HFF-Myc (cell line): ENCODE measurements at places on chromosomes 3 and 15.

DNA sequence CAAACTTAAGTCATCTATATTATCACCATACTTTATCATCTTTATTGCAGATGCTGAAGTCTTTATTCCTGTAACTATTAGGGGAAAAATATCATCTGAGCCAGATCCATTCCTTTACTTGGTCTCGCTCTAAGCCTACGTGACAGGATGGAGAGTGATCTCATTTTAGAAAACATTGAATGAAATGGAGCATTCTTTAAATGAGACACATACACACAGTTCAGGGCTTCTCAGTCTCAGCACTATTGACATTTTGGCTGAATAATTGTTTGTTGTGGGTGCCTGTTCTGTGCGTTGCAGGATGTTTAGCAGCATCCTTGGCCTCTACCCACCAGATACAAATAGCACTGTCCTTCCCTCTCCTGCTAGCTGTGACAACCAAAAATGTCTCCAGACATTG, 36.2 kb upstream of the PROK2 start:
- no peak for DNase-seq

DNA sequence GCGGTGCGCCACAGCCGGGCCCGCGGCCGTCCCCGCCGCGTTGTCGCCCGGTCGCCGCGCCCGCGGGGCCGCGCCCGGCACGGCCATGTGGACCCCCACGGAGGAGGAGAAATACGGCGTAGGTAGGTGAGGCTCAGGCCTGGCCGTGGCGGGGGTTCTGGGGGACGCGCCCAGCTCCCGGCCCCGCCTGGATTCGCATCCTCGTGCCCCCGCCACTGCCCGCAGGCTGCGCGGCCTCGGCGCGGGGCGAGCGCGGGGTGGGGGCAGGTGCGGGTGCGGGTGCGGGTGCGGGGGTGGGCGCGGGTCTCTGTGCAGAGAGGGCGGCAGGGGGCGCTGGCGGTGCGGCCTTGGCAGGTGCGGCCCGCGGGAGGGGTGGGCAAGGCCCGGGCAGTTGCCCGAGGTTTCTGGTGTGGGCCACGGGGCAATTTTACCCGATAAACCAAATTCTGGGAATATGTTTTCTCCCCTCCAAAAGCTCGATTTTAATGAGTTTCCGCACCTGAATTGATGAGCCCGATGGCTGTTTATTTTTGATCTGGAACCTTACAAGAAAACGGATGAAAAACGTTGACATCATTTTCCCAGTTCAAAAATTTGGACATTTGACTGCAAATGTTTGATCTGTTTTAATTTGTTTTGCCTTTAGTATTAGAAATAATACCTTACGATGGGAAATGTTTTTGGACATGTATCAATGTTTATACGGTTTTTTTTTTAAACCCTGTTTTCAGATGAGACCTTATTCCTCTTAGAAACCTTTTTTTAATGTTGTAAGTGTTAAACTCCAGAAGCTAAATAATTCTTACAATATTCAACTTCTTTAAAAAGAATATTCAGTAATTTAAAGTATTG, 678 bp downstream of the DOCK3 start:
- no peak for DNase-seq

DNA sequence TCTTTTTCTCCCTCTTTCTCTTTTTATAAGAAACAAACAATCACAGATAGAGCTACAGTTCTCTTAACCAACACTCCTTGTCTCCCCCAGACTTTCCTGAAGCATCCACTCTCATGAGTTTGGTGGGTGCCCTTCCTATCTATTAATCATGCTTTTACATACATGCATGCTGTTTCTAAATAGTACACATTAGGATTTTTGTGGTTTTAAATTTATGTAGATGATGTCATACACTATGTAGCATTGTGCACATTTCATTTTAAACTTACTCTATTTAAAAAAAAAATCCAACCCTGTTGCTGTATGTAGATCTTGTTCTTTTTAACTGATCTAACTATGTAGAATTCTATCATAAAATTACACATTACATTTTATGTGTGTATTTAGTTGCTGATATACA, 104.3 kb upstream of the MRPS22 start:
- no peak for DNase-seq

- DNase-seq: no peak
Observed at GRCh38 chr3:77707281-77707680, 667.4 kb downstream of the ROBO2 start.

DNA sequence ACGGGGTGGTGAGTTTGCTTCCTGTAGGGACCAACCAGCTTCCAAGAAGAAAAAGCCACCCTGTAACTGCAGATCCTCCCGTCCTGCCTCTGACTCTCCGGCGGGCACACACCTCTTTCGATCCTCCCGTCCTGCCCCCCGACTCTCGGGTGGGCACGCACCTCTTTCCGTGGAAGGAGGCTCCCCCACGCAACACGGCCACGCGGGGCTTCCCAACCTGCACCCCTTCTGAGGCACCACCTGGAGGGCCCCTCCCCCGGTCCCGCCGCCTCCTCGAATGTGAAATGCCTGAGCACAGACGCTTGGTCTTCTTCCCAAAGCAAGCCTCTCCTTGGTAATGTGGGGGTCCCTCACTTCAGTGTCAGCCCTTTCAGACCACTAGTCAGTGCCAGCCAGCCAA, 7.3 kb downstream of the ADAMTS17 start:
- no peak for DNase-seq

DNA sequence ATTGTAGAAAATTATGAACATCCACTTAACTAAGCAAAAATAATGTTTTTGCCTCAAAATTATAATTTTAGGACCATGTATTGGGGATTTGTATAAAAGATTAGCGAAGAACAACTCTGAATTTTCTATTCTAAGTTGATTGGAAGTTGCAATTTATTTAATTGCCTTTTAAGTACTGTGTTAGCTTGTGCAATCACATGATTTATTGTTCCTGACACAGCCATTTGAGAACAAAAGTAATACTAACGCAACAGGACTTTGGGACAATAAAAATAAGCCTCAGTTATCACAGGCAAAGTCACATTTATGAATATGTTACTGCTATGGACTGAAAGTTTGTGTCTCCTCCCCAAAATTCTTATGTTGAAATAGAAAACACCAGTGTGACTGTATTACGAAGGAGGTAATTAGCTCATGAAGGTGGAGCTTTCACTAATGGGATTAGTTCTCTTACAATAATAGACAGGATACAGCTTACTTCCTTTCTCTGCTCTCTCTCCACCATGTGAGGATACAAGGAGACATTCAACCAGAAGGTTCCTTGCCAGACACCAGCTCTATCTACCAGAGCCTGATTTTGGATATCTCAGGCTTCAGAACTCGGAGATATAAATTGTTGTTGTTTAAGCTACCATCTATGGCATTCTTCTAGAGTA, 745.9 kb downstream of the ZBBX start:
- DNase-seq: no peak

- no peak for DNase-seq
Observed at GRCh38 chr3:166433060-166433459, 595.8 kb upstream of the BCHE start.

GRCh38 chr3:169813278-169813677, 574 bp upstream of the LRRC34 start:
- DNase-seq: no peak

- no peak for DNase-seq
Observed at GRCh38 chr15:90294601-90295269, 29.3 kb downstream of the NGRN start.

GRCh38 chr15:99414755-99415731, 150.7 kb upstream of the MEF2A start:
- no peak for DNase-seq

DNA sequence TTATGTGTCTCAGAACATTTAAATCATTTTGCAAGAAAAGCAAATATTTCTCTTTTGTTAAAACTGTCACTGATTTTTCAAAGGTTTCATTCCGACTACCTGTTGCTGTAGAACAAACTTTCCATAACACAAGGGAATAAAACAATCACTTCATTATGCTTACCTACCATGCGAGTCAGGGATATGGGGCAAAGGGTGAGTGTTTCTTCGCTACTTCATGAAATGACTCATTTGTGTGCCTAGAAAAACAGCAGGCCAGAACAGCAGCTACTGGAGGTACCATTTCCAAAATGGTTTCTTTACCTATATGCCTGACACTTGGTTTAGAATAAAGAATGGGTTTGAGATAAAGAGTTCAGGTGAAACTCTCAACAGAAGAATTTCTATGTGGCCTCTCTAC, 712.5 kb downstream of the PLOD2 start:
- no peak for DNase-seq

DNA sequence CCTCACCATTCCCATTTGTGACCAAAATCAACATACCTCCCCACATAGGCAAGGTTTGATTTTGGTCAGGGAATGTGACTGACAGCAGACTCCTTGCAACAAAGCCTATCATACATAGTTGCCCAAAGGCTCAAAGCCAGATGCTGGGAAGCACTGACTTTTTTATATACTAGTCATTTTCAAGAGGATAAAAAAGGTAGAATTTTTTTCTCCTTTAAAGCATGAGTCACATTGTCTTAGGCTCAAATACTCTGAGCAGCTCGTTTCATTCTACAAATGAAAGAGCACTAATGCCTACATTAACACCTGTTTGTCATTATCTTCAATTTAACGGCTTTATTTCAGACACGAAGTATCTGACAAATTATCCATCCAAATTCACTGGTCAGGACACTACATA, 36.2 kb downstream of the ICE2 start:
- no peak for DNase-seq

DNA sequence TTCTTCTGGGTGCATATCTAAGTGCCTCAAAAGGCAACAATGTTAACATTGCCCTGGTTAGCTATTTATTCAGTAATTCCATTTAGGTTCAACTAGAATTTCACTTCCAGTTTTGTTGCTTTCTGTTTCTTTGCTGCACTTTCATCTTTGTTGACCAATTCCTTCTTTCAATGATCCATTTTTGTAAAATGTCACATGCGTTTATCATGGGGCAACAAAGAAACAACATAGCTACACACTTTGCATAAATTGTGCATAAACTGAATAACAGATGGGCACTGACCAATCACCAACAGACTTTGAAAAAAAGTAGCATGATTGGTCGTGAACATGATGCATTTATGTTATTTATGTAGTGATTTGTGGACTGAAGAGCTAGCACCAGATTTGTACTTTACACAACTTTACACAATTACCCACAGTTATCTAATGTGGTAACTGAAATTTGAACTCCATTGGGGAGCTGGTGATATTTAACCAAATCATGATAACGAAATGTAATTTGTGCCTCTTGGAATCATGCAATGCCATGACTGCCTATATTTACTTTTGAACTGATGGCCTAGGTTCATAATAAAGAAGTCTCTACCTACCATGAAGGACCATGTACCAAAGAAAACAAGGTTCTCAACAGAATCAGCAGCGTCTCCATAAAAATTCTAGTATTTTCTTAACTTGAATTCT, 7.1 kb upstream of the CPOX start:
- DNase-seq: no peak

- DNase-seq: no peak
Observed at GRCh38 chr3:107592073-107592472, 69.3 kb downstream of the BBX start.

- DNase-seq: peak; percentile 72
Observed at GRCh38 chr3:78804251-78805037, 963.4 kb downstream of the ROBO1 start.

DNA sequence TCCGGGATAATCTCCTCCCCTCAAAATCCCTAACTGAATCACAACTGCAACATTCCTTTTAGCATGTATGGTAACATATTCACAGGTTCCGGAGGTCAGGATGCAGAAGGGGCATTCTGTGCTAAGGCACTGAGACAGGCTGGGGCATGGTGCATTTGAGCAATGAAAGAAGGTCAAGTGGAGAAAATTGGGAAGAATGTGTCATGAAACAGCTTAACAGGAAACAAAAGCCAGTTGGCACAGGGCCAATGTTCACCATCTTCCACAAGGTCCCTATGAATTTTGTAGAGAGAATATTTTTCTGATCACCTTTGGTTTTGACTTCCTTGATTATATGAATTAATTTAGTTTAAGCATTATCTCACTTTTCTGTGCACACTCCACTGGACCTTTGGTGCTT, 587.7 kb upstream of the NR2F2 start:
- DNase-seq: no peak

GRCh38 chr15:58916962-58917361, 16.5 kb downstream of the SLTM start:
- no peak for DNase-seq

GRCh38 chr3:162517110-162517509, 1020.5 kb downstream of the OTOL1 start:
- DNase-seq: no peak

DNA sequence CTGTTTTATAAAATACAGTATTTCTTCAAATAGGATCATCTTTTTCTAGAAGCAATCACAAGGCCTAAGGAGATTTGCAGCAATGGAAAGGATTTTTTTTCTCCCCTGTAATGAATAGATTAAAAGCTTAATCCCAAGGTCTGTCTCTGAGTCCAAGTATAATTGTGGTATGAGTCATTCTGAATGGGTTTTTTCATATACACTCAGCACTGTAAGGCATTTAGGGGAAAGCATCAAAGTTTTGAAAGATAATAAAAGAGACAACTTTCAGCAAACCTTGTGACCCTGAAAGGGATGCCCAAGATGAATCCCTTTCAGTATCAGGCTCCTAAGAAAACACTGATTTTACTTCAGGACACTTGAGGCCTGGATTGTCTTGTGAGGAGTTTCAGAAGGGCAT, 23.3 kb upstream of the LARS2 start:
- no peak for DNase-seq

DNA sequence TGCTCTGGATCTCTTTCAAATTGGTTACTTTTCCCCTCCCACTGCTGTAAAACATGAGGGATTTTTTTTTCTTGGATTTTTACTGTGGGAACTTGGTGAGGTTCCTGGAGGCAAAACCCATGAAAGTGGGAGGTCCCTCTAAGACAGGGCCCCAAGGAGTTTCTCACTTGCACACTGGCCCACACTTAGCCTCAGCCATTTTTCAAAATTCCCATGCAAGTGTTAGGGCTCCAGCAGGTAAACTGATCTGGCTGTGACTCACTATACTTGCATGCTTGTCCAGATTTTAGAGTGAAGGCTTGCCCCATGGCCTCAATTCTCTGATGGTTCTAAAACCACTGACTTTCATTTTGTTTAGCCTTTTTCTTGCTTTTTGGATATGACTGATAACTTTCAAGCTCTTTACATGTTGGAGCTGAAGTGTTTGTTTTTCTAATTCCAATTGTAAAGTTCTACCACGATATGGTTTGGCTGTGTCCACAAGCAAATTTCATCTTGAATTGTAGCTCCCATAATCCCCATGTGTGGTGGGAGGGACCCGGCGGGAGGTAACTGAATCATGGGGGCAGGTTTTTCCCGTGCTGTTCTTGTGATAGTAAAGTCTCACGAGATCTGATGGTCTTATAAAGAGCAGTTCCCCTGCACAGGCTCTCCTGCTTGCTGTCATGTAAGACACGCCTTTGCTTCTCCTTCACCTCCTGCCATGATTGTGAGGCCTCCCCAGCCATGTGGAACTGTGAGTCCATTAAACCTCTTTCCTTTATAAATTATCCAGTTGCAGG, 37.7 kb downstream of the MCCC1 start:
- DNase-seq: no peak

DNA sequence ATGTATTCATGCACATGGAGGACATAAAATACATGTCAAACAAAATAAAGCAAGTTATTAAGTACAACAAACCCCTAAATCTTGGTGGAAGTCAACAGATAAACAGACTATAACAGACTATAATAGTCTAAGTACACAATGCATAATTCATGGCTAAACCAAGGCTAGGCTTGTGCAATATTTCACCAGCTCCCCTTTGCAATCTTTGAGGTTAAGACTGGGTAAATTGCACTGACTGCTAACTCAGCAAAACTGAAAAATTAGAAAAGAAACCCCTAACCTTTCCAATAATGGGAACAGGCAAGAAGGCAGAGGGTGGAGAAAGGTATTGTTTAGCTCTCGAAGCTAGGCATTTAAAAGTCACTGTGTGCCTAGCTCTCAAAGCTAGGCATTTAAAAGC, 304.9 kb upstream of the WNT5A start:
- DNase-seq: no peak
